ENCODE measurements at places on chromosomes 3 and 15.

DNA sequence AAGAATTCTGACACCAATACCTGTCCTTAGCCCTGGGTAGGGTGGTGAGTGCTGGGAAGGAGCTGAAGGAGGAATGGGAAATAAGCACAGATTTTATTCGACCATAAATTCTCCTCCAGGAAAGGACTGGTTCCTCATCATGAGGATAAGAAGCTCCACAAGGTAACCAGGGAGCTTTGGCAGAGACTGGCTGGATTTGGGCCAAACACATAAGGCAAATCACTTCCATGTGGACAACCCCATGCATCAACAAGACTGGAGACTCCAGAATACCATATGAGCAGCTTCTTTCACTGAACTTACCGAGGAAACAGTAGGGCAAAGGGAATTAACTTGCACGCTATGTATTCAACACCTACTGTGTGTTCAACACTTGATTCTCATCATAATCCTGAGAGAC lies 312.5 kb downstream of the NTRK3 start:
- DNase-seq, result no peak

- no peak for DNase-seq
Measured at GRCh38 chr3:29176501-29176900, 104.4 kb upstream of the RBMS3 start.

DNA sequence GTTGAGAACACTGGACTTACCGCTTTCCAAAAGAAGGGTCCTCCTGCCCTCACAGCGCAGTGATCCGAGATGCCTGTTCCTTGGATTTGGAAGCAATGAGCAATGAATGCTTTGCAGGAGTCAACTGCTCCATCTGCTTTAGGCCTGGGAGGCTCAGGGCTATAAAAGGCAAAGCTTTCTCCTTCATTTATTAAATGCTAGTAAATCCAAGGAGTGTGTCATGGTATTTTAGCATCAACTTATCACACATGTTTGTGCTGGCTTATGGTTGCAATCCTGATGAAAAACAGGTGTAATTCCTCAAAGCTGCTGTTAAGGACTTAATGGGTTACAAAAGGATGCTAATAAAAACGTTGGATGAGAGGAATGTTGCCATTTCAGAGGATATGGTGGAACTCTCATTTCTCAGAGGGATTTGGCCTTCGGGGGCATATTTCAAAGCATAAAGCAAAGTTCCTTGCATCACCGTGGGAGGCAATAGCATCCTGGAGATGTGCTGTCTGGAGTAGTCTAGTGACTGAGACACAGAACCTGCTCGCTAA lies 158.5 kb upstream of the TPM1 start:
- DNase-seq, result no peak

DNA sequence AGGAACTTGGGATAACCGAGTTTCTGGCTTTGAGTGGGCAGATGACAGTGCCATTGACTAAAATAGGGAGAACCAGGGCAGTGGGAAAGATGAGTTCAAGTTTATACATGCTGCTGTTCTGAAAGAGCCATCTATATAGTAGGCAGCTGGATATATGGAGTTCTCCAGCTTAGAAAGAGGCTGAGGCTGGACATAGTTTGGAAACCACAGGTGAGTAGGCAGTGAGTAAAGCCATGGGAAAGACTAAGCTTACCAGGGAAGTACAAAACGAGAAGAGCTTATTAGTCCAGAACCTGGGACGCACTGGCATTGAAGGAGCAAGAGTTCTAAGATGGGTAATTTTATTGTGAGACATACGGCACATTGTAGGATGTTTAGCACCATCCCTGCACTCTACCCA lies 54.2 kb downstream of the MSL2 start:
- DNase-seq, result no peak

DNA sequence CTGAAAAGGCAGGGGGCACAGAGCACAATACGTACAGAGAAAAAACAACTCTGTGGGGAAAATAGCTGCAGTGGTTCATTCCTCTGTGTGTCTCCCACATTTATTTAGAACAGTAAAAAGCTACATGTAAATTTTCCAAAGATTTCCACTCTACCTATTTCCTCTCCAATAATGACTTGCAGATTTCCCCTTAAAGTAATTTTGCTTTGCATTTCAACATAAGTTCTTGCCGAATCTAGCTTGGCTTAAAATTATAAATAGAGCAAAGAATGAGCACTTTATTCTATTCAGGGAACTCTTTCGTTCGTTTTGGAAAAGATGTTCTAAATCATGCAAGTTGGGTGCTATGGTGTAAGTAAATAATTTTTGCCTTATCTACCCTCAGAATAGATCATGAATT lies 58.2 kb upstream of the NR2E3 start:
- no peak for DNase-seq
